Panc1 (cell line): ENCODE measurements at places on chromosomes 1 and 21. TPM values are rescaled to one million over a fixed set of nuclear protein-coding genes. Genes with fewer than 3 reads are reported as not detected.

The TMEM9 gene
- 50.2 TPM for total RNA-seq

The DPT gene
- not detected for total RNA-seq

The OR2T11 gene
- total RNA-seq = not detected

DNA sequence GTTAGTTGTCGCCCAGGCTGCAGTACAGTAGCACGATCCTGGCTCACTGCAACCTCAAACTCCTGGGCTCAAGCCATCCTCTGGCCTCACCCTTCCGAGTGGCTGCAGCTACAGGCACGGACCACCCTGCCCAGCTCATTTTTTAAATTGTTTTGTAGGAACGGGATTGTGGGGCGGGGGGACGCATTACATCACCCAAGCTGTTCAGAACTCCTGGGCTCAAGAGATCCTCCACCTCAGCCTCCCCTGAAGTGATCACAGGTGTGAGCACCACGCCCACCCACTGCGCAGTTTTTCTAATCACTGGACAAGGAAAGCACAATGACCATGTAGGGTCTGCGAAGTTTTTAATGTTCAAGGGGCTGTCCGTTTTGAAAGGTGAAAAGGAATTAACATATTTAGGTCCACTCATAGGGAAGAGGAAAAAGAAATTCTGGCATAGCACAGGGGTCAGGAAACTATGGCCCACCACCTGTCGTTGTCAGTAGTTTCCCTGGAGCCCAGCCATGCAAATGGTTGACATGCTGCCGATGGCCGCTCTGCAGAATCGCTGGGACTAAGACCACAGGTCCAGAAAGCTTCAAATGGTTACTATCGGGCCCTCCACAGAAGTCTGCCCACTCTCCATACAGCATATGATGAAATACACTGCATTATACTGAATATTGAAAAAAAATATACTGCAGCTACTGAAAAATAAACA, 26.0 kb downstream of the SETD4 start:
- DNase-seq = no peak

- DNase-seq = no peak
These were observed 26.1 kb upstream of the SLAMF6 start for GRCh38 chr1:160548960-160549664.

The ADAM30 gene
- total RNA-seq = not detected

The PFKL gene
- total RNA-seq = 70.1 TPM
